ENCODE measurements at places on chromosomes 2 and 18. TPM values are rescaled to one million over a fixed set of nuclear protein-coding genes. Genes with fewer than 3 reads are reported as not detected.

Gene NPPC
- 2.9 TPM for total RNA-seq

Gene KCNG2
- not detected for total RNA-seq

Gene SPDYA
- 0.49 TPM for total RNA-seq

Gene IL37
- total RNA-seq, result 1.0 TPM

Gene GDF7
- total RNA-seq, result 0.04 TPM

Gene TRMT61B
- total RNA-seq, result 14.6 TPM

Gene MC4R
- total RNA-seq, result 0.23 TPM

Gene TLX2
- 2.8 TPM for total RNA-seq

Gene ESPNL
- total RNA-seq, result 0.41 TPM

Gene ANO7
- total RNA-seq, result 0.19 TPM

Gene ABCG8
- total RNA-seq, result not detected

Gene IRS1
- 9.2 TPM for total RNA-seq

Data from A375 (cell line).